CD4-positive, alpha-beta T cell treated with Interferon gamma for 1 hour (primary cell): ENCODE measurements at places on chromosomes 3 and 15.
A peak's percentile ranks its signal among the peaks of the same experiment; 100 is the strongest.

DNA sequence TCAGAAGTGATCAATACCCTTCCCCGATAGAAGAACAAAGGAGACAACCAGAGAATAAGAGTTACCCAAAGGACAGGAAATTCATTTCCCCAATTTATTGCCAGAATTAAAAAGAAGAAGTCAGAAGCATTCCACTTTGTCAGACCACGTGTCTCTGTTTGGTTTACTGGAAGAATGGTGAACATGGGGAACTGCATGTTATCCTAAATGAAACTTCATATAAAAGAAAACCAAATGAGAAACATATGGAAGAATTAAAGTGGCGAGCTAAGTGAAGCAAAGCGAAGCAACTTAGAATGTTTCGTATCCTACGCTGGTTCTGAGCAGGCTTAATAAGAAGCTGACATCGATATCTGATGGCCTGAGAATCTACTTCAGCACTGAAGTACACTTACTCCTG lies 190.7 kb downstream of the MAGI1 start:
- DNase-seq: no peak

DNA sequence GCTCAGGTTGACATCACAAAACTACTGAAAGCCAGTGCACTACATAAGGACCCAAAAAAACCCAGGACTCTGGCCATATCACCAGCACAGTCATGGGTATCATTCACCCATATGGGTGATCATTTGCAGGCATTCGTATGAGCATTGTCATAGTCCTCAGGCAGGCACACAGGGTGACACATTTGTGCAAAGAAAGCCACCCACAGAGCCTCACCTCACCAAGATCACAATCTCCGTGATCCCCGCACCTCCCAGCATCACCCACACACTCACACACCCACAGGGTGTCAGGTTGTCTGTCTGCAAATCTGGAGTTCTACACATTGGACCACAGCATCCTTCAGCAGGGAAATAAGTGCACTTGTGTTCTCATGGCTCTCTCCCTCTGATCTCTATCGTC lies 166.0 kb upstream of the LPP start:
- DNase-seq: peak; percentile 45

DNA sequence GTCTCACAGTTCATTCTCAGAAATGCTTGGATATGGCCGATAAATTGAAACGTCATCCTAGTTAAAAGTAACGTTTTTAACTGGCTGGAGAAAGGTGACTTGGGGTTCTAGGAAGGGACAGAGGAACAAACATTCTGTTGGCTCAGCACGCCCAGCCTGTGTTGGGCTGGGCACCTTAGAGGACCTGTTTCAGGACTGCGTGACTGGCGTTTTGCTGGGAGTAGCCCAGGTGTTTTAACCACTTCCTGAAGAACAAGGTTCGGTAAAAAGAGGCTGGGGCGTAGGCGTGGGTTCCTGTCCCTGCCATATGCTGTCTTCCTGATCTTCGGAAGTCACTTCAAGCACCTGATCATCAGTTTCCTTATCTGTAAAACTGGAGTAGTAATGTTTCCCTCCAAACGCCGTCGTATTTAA lies 1.1 kb upstream of the TLNRD1 start:
- peak; percentile 39 for DNase-seq

DNA sequence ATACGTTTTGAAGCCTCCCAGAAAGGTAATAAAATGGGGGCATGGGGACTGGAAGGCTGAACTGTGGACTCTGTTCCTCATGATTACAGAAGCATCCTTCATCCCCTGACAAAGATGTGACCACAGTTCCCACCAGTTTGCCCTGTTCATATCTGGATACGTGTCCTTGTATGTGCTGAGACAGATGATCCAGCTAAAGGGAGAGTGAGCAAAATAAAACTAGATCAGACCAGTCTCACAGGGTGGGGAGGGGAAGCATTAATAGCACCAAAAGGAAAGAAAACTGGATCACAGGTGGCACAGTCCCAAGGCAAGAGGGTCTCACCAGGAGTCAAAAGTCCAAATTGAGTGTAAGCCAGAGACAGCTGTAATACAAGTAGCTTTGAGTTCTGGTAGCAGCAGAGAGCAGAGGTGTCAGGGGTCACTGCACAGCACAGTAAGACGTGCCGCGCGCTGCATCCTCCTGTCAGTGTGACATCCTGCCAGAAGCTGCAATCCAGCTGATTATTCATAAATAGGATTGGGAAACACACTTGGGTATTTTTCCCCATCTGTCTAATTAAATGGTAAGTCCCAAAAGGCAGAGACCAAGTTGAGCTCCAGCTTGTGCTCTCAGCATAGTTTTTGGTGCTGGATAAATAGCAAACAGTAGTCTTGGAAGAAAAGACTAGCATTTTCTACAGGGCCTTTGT lies 560.0 kb upstream of the CFAP20DC start:
- DNase-seq: no peak

GRCh38 chr3:48069339-48069738 lies 53.1 kb upstream of the MAP4 start:
- DNase-seq: no peak

DNA sequence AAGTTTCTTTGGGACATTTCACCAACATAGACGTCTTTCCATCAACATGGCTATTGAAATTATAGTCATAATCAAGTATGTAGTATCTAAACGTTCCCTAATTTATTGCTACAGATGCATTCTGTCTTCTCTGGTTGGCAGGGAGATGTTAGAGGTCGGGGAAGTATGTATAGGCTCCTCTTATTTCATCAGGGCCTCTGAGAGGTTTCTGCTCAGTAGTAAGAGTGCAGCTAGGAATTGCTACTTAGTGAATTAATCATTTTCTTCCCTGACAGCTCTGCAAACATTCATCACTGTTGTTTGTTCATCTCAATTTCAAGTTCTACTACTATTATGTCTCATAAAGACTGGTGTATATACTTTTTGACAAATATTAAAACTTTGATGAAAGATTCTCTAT lies 309.7 kb upstream of the NR2F2 start:
- no peak for DNase-seq

DNA sequence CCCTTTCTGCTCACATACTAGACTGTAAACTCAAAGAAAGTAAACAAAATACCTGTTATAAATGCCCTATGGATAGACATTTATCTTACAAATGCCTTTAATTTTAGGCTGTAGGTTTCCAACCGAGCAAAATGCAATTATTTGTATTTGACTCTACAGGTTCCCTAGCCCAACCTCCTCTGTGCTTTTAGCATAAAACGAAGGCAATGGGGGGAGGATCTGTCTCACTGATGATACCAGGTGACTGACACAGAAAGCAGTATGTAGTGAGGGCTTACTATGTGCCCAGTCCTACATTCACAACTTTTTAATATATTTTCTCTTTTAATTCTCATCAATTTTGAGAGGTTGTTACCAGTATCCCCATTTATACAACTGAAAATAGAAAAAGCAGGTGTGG lies 87.4 kb downstream of the OXNAD1 start:
- DNase-seq: no peak

DNA sequence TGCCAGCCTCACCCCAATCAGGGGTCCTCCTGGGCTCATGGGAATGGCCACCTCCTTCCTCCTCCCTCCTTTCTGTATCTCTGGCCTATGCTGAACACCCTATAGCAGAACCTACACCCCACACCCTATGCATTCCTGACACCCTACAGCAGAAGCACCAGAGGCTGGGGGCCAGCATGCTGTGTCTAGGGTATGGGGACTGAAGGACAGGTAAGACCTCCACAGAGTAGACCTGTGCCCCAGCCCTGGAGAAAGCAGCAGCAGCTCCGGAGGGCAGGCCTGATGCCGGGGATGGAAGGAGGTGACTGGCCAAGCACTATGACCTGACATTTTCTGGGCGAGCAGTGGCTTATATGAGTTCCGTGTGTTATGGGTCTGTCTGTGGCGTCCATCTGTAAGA lies 66.9 kb downstream of the TLE3 start:
- DNase-seq: no peak

- DNase-seq: no peak
Measured at GRCh38 chr15:25876231-25877140, 13.4 kb upstream of the ATP10A start.

DNA sequence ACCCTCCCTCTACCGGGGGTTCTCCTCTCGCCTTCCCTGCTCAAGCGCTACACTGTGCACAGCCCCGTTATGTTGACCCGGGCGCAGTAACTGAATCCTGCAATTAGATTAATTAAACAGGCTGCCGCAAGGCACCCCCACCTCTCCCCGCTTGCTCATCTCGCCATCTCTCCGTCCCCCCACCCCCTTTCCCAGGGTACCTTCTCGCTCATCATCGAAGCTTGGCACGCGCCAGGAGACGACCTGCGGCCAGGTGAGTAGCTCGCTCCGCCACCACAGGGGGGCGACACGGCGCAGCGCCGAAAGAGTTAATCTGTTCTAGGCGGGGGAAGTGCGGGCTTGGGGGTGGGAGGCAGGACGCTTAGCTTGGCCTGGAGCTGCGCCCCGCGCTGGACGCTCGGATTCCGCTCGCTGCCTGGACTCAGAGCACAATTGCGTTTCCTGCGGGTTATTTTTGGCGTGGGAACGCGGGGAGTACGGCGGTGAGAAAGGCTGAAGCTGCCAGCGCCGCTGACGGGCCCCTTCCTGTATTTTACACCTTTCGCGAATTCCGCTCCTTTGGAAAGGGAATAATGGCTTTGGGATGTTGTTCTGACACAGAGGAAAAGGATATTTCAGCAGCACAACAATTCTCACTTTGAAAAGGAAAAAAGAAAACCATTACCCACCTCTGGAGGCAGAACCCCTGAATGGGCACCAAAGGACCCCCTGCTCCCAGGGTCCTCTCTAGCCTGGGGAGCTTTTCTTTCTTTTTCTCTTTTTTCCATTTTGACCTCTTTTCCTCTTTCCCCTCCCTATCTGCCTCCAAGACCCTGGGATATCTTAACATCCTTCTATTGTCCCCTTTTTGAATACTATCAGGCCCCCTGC lies 1.5 kb downstream of the DLL4 start:
- peak; percentile 25 for DNase-seq

DNA sequence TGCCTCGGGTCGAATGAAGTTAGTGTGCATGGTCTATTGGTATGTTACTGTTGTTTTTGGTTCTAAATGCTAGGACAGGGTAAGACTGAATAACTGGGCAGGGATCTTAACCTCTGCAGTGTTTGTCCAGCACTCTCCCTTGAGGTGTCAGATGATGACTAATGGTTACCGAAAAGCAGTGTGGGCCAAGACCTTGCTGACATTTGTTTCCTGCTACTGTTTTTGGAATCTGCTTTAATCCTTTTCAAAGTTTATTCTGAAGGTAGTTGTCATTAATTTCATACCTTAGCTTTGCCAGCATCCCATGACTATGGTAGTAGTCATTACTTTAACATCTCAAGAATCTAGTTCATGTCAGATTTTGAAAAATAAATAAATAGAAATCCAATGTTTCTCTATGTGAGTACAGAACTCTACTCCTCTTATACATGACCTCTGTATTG lies 117.0 kb downstream of the P3H2 start:
- no peak for DNase-seq

- DNase-seq: no peak
Measured at GRCh38 chr3:98777801-98778220, 14.7 kb downstream of the ST3GAL6 start.

- DNase-seq: peak; percentile 55
Measured at GRCh38 chr15:101258238-101259144, 6.6 kb upstream of the CHSY1 start.

- DNase-seq: no peak
Measured at GRCh38 chr15:44489464-44489863, 47.5 kb upstream of the EIF3J start.

GRCh38 chr15:79308874-79309273 lies 2.0 kb upstream of the TMED3 start:
- DNase-seq: no peak

GRCh38 chr3:14169871-14170270 lies 8.5 kb downstream of the XPC start:
- no peak for DNase-seq

DNA sequence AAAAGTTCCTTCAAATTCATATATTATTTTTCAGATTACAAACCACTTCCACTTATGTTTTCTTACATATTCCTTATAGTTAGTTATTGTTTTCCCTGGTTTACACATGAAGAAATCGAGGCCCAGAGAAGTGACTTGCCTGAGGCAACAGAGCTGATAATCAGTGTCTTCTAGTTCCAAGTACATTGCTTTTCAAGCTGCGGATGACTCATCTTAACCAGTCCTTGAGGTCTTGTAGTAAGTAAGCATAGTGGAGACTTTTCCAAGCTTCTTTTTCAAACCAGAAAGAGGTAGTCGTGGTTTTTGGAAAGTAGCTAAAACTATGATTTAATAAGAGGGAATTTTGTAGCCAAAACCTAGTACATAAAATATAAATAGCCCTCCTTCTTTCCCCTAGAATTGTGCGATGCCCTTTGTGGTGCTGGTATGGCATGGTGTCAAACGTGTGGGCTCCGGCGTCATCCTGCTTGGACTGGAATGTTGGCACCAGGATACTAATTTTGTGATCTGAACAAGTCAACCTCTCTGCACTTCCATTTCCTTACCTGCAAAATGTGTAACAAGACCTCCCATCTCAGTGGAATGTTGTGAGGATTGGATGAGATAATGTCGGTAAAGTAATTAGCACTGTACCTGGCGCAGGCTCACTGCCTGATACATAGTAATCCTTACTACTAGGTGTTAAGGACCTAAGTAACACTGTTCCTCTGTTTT lies 19.0 kb upstream of the DLG1 start:
- DNase-seq: no peak

- DNase-seq: no peak
Measured at GRCh38 chr3:129061888-129062834, 1.6 kb downstream of the GP9 start.

GRCh38 chr3:58482917-58483636 lies 8.8 kb upstream of the KCTD6 start:
- DNase-seq: no peak

GRCh38 chr15:78691851-78692421 lies 50.9 kb upstream of the CHRNB4 start:
- no peak for DNase-seq

- DNase-seq: peak; percentile 64
Measured at GRCh38 chr15:75090388-75090734, 67.0 kb downstream of the PPCDC start.

DNA sequence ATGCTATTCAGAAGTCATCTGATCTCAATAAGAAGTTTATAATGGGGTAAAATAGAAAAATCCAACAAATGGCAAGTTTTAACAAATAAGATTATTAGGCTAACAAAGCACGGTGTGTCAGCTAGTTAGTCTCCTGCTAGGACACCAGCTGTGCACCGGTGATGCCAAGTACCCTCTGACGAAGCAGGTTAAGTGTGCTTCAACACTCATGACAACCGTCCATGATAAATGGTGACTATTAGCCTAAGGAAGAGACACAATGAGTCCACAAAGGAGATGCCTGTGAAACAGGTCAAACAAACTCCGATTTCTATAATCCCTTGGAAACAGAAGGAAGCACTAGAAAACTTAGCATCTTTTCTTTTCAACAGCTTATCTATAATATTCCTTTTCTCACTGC lies 36.5 kb downstream of the ATP13A3 start:
- DNase-seq: no peak
